Subcutaneous adipose tissue (tissue), 4 donors: ENCODE measurements at places on chromosomes 6 and 20. TPM values are rescaled to one million over a fixed set of nuclear protein-coding genes. Genes with fewer than 3 reads are reported as not detected.

The EYS gene
- total RNA-seq: 0.98 TPM

The ADA gene
- total RNA-seq: 22.8 TPM

The SYNDIG1 gene
- total RNA-seq: not detected

The GMPR gene
- 3.7 TPM for total RNA-seq

The LY6G6D gene
- not detected for total RNA-seq

The RNF39 gene
- total RNA-seq: not detected
